ENCODE measurements at places on chromosomes 7 and 10.

DNA sequence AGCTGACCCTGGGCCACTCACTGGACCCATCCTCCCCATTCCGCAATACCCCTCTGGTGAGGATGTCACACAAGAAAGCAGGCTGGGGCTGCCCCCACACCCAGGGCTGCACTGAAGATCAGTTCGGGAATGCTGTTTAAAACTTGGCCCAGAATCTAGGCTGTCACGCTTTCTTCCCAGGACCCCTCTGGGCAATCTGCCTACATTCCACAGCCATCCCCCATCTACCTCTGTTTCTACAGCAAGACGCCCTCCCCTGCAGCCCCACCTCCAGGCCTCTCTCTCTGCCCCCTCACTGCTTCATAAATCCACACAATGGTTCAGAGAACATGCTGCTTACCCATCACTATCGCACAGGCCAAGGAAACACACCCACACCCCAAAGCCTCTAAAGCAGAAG, 36.1 kb downstream of the XPNPEP1 start:
- DNase-seq: no peak

DNA sequence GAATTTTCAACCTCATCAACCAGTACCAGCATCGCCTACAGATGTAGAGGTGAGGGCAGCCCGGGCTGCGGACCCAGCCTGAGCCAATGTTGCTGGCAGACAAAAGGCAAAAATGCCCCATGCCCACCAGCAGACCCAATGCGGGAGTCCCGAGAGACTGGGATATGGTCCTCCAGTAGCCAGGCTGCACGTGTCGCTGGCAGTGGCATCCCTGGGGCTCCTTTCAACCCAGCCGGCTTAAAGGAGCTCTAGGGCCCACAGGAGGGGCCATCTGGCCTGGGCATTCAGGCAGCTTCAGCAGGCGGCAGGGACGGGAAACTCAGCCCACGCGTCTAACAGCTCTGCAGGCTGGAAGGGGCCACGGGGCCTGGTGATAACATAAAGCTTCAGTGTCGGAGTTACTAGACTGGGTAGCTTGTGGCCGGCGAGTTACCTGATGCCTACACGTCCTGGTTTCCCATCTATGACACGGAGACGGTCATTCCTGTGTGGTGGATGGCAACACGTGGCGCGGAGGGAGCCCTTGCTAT, 70.7 kb downstream of the PROSER2 start:
- DNase-seq: no peak

DNA sequence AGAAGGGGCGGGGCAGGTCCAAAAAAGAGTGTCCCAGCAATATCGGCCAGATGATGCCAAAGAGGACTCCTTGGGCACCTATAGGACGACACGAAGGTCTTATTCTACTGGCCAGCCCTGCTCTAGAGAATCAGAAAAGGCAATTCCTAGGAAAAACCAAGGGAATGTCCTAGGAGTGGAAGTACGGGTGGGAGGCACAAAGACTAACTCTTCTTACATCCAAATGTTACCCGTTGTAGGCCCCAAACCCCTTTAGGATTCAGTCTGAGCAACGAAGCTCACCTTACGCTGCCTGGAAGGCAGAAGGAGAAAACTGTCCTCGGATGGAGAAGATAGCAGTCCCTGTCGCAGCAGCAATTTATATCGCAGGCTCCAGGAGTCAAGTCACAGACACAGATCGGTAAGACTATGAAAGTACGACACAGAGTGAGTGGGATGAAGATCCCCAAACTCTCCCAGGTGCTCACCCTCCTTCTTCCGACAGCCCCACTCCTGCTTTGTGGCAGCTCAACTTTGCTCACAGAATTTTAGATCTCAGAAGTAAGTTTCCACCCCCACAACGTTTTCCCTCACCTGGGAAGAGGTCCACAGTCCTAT, 558 bp downstream of the TCTN3 start:
- DNase-seq: no peak

GRCh38 chr10:21700474-21700873, 166.4 kb downstream of the MLLT10 start:
- no peak for DNase-seq

DNA sequence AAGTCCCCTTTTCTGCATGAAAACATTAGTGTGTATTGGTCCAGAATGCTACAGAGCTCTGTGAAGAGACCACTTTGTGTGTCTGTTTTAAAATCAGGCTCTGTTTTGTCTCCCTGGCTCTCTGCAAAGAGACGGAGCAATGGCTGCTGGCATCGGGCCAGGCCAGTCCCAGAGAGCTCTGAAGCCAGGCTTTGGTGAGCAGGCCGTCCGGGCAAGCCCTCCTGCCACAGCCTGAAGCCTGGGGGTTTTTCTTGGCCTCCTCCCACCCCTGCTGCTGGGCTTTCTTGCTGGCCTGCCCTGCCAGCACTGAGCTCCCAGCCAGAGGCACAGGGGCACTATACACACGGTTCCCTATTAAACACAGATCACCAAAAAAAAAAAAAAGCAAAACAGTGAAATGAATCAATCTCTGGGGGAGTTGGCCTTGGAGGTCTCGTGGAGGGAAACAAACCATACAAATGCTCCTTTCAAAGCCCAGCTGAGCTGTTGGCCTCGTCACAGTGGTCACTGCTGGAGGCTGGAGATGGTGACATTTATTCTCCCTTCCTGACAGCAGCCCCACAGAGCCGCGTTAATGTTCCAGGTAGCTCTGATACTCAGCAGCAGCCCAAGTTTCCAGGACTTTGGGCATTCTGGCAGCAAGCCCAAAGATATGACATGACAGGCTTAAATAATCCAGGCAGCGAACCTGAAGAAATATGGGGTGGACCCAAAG, 237.2 kb downstream of the TCF7L2 start:
- no peak for DNase-seq

DNA sequence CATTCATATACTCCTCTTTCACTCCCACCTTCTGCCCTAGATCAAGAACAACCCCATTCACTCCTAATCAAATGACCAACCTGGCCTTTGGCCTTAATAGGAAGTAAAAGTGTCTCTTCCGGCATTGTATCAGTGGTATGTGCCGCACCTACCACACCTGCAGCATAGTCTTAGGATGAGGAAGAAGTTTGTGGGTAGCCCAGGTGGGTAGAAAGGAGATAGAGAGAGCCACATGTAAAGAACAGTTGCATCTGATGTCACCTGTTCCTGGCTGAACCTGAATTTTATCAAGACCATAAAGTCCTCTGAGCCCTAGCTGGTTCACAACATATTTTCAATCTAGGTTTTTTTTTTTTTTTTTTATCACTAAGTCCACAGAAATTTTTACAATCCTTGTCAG, 55.5 kb upstream of the PTPN12 start:
- DNase-seq: no peak

Measured in stimulated activated CD8-positive, alpha-beta memory T cell treated with anti-CD3 and anti-CD28 coated beads, Interleukin-2, amount 100 ng/mL, for 1 hour (primary cell).